NCI-H1092 (cell line): ENCODE measurements at places on chromosomes 12 and 14.

DNA sequence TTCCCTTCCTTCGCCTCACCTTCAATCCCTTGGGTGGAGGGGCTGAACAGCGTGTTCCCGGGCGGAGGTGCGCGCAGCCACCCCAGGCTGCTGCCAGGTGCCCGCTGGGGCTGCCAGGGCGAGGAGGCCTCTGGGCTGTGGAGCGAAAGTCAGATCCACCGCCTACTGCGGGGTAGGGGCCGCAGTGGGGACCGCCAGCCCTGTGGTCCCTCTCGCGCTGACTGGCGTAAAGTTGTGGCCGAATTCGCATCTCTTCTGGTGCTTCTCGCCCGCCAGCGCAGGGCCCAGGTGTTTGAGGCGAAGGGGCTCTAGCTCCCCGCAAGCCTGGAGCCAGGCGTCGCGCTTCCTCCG lies 6.9 kb upstream of the HOXC4 start:
- no peak for DNase-seq

DNA sequence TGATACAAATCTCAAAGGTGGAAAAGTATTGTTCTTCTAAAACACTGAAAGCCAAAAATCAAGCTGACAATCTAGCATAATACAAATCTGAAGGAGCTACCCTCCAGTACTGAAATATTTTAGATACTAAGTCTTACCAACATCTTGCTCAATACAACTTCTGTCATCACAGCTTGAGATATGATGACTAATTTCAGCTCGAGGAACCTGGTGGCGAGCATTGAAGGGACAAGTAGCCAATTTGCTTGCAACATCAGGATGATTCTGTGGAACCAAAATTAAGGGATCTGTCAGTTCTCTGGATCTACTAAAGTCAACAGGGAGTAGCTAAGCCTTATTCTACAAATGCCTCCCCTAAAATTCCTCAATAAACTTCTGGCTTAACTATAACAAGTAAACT lies 10.4 kb downstream of the GTSF1 start:
- DNase-seq, result no peak

- no peak for DNase-seq
Measured at GRCh38 chr14:103348154-103348553, 14.1 kb downstream of the EIF5 start.

DNA sequence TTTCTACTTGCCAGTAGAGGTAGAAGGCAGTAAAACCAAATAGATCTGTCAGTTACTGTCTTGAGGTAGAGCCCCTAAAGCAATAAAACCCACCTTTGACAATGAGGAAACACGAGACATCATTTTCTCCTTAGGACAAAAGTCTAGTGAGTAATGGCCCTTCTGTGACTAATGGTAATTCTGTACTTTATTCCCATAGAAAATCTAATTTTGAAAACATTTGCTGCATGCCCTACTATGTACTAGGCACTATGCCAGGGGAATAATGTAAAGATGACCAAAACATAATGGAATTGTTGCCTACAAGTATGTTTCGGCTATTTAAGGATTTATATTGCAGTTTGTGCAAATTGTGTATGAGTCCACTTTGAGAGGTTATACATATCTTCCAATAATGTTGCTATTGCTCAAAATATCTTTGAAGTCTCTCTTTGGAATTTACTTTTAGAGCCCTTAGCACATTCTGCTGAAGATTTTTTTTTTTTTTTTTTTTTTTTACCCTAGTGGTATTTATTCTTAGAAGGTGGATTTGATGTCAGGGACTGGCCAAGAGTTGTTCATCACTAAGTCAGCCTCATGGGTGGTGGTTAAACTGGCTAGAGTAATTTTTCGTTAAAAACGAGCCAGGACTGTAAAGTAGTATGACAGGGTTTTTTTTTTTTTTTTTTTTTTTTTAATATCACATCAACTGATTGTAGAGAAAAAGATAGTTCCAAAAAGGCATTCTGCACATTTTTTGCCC lies 109.7 kb downstream of the CRADD start:
- no peak for DNase-seq

- DNase-seq, result no peak
Measured at GRCh38 chr12:2084553-2085296, 31.9 kb downstream of the CACNA1C start.
